Left lung (tissue), 14 donors: ENCODE measurements at places on chromosomes 12 and 14.

GRCh38 chr12:51923506-51924365 lies 16.4 kb downstream of the ACVRL1 start:
- DNase-seq: peak; percentile 67

GRCh38 chr12:110073049-110073831 lies 24.9 kb upstream of the C12orf76 start:
- peak; percentile 22 for DNase-seq

- no peak for DNase-seq
These were observed 14.2 kb upstream of the ANKRD9 start for GRCh38 chr14:102523569-102524450.

DNA sequence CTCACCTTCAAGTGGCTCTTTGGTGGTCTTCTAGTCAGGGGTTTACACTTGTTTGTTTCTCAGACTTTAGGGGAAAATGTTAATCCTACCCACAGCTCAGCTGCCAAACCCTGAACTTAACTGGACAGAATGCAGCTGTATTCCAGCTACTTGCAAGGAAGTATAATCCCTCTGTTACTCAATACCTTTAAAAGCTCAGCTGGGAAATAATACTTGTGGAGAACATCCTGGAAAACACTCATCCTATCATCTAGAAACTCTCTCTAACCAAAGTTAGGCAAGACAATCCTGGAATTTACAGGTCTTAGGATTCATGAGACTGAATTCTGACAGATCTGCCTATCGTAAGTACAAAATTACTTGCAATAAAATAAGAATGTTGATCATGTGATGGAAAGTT lies 404.1 kb downstream of the ADAMTS20 start:
- peak; percentile 10 for DNase-seq

DNA sequence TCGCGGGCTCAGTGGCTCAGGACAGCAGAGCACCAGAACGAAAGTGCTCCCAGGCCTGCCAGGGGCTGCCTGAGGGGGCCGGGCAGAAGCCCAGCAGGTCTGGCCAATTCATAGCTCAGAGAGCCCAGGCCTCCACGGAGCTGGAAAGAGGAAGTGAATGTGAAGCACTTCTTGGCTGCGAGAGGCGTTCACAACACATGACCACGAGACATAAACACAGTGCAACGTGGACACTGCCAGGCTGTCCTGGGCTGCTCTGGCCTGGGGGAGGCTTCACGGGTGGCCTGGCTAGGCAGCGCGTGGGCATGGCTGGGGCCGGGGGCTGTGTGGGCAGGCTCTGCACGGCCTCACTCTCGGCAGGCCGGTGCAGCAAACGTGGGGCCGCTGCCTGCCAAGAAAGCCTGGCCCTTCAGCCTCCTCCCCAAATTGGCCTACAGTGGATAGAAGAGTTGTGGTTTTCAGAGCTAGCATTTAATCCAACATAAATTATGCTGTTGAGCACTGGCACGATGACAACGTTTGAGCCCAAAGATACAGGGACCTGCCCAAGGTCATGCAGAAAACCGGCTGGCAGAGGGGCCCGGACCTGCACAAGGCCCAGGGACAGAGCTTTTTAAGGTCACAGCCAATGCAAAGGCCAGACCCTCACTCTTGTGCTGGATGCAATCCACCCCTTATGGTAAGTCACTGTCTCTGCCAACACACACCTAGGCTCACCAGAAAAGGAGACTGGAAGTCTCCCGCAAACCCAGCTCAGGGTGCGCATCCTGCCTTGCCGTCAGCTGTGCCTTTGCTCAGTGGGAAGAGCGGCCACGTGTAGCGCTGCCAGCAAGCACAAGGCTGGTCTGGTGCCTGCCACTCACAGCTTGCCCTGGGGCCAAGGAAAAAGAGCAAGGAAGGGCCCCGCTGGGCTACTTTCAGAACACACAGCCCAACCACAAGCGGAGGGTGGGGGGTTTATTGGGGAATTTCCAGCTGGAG lies 8.6 kb downstream of the SLC25A29 start:
- DNase-seq: peak; percentile 82

GRCh38 chr12:28618171-28618570 lies 427.9 kb downstream of the CCDC91 start:
- DNase-seq: no peak

GRCh38 chr12:69934011-69934410 lies 109.0 kb downstream of the MYRFL start:
- no peak for DNase-seq

DNA sequence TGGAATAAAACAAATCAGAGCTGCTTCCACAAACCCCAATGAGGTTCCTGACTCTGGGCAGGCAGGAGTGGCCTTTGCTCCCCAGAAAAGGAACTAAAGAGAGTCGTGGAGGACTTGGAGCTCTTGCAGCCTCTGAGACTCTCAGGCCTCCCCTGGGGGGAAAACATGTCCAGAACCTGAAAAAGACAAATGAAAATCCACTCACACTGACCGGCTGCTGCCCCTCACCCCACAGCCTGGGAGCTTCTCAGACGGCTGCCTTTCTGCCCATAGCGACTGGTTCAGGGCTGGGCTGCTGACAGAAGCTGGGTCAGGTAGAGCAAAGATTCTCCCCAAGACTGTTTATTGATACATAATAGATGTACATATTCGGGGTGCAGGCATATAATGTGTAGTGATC lies 356.0 kb downstream of the ADGRD1 start:
- no peak for DNase-seq

DNA sequence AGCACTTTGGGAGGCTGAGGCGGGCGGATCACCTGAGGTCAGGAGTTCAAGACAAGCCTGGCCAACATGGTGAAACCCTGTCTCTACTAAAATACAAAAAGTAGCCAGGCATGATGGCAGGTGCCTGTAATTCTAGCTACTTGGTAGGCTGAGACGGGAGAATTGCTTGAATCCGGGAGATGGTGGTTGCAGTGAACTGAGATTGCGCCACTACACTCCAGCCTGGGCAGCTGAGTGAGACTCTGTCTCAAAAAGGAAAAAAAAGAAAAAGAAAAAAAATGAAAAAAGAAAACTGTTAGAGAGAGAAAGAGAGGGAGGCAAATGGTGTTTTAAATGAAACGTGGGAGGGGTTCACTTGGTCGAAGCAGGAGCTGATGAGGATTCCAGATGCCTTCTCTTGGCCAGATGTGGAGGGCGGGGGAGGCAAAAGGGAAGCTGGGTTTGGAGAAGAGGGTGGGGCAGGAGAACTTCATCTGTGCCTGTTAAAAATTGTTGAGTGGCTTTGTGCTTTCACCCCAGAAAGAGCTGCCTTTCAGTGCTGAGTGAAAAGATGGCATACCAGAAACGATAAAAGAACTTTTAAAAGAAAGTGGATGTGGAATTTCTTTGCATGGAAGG lies 1.1 kb downstream of the EMP1 start:
- DNase-seq: no peak

GRCh38 chr14:54807428-54807827 lies 95.2 kb downstream of the GCH1 start:
- no peak for DNase-seq
